ENCODE measurements at places on chromosomes 6 and 20.

- no peak for DNase-seq
These were observed 17.8 kb downstream of the DACT2 start for GRCh38 chr6:168301648-168302398.

DNA sequence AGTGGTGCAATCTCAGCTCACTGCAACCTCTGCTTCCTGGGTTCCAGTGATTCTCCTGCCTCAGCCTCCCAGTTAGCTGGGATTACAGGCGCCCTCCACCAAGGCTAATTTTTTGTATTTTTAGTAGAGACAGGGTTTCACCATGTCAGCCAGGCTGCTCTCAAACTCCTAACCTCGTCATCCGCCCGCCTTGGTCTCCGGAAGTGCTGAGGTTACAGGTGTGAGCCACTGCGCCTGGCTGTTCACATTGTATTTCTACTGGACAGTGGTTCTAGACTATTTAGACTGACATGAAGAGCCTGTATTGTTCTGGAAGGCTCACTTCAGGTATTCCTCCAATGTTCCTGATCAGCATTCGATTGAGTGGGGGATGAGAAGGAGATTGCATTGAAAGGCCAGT, 14.8 kb upstream of the OVOL2 start:
- DNase-seq, result no peak

DNA sequence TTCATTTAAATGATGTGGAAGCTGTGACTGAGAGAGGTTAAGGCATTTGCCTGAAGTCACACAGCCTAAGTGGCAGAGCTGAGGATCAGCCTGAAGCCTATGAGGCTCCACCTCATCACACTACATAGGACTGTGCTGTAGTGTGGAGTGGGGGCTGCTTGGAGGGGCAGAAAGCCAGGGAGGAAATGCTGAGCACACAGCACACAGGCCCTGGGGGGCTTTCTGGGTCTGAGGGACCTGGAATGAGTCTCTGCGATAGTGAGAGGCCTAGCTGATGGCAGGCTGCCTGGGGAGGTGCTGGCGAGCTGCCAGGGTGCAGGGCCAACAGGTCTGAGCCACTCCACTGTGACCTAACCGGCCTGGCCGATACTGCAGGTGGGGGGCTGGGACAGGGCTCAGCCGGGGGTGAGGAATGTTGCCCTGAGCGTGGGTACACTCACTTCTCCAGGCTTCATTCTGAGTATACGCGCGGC, 2.2 kb upstream of the ARHGAP40 start:
- DNase-seq, result no peak

- no peak for DNase-seq
These were observed 62.4 kb downstream of the ADNP start for GRCh38 chr20:50868509-50869495.

DNA sequence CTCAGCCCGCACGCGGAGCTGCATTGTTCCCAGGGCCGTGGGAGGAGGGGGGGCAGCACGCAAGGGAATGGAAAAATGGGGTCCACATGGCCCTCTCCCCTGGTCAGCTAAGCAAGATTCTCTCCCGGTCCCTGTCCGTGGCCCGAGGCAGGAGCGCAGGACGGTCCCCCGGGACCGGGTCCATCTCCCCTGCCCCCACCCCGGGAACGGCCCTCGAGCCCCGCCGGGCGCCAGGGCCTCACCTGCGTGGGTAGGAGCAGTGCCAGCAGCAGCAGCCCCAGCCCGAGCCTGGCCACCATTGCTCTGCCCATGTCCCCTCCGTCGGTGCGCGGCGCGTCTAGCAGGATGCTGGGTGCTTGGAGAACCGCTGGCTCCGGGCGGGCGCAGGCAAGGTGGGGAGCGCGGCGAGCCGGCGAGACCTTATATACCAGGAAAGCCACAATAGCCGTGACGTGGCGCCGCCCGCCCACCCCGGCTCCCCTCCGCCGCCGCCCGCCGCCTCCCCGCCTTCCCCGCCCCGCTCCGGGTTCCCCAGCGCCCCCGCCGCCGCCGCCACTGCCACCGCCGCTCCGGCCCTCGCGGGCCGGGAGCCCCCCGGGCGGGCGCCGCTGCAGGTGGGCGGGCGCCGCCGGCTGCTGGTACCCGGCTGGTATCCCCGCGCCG, at the start of gene CD24:
Gene CD24 (minus strand): TSS at position 394 of the 663 bp plus-strand sequence. CDS start 83 bp downstream, at position 311.
- DNase-seq, result peak; percentile 19

- DNase-seq, result no peak
These were observed 23.3 kb upstream of the MAPRE1 start for GRCh38 chr20:32796383-32796948.

- no peak for DNase-seq
These were observed 56.5 kb upstream of the HDGFL1 start for GRCh38 chr6:22512686-22513427.

DNA sequence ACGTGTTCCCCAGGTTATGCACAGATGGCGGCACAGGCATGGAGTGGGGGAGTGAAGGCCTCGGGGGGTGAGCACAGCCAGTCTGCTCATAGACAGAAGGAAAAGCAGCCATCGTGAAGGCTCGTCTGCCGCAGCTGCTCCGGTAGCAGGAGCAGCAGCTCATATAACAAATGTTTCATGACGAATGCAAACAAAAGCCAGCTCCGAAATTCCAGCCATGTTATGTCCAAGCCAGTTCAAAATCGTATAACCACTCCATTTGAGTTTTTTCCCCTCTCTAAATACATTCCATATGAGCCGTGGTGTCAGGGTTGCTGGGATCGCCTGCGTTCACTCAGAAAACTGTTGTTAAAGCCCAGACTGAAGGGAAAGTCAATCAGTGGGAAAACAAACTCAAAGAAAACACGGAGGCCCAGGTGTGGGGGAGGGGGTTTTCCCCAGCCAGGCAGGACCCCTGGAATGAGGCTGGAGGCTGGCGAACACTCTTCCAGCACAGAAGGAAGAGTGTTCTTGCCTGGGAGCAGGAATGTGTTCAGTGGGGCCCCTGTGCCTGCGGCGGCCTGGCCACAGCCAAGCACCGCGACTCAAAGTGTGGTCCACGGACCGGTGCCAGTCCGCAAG, 280.4 kb upstream of the TAB2 start:
- DNase-seq, result no peak

- DNase-seq, result no peak
These were observed 213.9 kb upstream of the SSTR4 start for GRCh38 chr20:22821081-22821727.

DNA sequence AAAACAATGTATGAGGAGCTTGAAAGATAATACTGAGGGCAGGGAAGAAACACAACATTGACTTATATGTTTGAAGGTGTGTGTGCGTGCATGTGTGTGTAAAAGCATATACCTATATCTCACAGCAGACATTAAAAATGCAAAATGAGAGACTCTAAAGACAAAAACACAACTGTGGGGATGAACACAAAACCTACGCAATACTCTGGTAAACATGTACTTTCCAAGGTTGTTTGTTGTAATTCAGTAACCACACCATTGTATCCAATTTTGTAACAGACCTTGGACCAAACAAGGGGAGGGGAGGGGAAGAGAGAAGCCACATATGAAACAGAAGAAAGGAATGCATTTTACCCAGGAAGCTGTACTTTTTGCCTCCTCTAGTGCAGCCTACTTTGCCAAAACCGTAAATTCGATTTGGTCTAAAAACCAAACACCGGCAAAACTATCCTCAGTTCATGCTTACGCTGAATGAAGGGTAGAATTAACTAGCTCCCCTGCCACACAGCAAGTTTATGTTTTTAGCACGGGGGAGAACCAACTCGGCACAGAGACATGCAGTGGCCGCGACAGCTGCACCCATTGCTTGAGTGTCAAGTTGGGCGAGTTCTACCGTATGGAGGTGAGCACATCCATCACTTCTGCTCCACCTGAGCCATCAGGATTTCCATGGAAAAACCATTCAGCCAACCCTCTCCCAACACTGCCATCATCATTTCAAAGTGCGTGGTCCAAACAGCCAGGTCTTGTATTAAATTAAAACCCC, 50.0 kb downstream of the CNKSR3 start:
- no peak for DNase-seq

Measured in stimulated activated CD8-positive, alpha-beta memory T cell treated with anti-CD3 and anti-CD28 coated beads, Interleukin-2, amount 100 ng/mL, for 48 hours (primary cell).